Cortex of kidney (tissue), 1 donor: ENCODE measurements at places on chromosomes 4 and X.

DNA sequence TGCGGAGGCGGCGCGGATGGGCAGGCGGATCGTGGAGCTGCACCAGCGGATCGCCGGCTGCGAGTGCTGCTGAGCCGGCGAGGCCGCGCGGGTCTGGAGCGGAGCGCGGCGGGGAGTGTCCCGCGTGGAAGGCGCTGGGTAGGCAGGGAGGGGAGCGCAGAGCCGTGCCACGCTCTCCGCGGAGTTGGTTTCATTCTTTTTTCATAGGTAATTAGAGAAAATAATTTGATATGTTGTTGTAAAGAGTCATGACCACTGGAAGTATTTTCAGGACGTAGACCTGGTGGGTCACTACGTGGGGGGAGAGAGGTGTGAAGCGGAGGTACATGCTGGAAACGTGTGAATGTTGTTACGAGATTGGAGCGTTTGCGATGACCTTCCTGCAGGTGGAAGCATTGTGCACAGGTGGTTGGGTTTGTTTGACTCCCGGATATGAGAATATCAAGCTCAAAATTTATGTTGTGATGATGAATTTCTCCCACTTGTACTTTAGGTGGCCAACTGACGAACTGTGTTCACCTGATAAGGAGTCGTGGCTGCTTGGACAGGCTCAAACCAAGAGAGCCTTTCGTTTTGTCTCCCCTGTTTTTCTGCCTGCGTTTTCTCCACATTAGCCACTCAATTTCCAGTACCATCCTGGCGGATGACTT is 19.1 kb upstream of the S100P start:
- no peak for DNase-seq

DNA sequence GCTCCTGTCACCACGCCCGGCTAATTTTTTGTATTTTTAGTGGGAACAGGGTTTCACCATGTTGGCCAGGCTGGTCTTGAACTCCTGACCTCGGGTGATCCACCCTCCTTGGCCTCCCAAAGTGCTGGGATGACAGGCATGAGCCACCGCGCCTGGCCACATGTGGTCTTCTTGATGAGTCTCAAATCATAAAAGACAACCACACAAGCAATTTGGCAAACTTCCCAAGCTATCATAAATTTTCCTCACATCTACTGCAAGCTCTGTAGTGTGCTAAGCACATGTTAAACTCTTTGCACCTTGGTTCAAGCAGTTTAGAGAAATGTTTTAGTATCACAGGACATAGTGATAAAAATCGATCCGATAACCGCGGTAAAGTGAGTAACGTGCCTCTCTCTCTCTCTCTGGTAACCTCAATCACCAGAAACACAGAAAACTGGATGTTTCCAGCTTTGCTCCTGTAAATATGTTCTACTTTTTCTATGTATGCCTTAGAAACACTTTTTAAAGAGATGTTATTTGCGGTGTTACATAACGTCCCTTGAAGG is 256.8 kb downstream of the DHRSX start:
- DNase-seq = no peak

GRCh38 chr4:139154538-139154937 is 22.5 kb downstream of the ELF2 start:
- DNase-seq = no peak

DNA sequence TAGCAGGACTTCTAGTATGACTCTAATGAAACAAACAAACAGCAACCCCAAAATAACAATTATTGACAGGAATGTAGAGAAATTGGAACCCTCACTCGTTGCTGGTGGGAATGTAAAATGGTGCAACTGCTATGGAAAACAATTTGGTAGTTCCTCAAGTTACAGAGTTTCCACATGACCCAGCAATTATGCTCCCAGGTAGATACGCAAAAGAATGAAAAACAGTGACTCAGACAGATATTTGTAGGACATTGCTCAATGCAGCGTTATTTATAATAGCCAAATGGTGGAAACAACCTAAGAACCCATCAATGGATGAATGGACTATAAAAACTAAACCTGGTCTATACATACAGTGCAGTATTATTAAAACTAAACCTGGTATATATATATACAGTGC is 646.1 kb upstream of the FRG1 start:
- DNase-seq = no peak

DNA sequence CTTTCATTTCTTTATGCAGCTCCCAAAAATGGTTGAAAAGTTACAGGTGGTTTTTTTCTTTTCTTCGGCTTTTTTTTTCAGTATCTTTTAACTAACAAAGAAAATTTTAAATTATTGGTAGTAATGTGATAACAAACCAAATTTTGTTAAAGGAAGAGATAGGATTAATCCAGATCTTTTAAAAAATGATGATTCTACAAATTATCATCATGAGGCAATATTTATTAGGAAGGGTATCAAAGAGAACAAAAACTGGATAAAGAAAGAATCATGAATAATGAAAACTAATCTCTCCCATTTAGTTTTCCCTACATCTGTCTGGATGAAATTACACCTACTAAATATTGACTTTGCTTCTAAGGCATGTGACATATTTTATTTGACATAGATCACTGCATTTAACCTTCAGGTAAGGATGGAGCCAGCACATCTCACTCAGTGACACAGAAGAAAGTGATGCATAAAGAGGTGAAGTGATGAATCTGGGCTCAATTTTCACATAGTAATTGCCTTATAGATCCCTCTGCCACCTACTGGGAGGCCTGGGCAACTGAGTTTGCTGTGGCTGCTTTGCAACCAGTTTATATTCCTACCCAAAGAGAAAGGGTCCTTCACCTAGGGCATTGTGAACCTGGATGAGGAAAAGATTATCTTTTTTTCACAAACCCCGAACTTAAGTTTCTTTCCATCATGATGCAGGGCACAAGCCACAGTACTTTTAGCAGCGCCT is 155.6 kb downstream of the HNRNPD start:
- DNase-seq = no peak

DNA sequence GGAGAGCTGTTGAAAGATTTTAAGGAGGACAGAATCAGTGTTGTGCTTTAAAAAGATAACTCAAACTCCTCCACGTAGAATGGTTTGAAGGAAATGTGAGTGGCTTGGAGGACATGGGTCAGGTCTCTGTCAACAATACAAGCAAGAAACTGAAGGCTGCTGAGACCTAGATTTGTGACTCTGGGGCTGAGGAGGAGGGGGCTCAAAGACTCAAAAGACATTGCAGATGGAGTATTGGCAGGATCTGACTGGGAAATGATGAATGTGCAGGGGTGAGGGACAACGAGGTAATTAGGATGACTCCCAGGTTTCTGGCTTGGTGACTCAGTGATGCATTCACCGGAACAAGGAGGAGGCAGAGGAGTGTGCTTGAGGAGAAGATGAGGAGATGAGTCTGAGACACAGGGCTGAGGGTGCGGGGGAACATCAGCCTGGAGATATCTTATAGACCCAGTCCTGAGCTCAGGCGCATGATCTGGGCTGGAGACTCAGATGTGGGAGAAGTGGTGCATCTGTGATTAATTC is 3.3 kb upstream of the RPS4X start:
- no peak for DNase-seq

DNA sequence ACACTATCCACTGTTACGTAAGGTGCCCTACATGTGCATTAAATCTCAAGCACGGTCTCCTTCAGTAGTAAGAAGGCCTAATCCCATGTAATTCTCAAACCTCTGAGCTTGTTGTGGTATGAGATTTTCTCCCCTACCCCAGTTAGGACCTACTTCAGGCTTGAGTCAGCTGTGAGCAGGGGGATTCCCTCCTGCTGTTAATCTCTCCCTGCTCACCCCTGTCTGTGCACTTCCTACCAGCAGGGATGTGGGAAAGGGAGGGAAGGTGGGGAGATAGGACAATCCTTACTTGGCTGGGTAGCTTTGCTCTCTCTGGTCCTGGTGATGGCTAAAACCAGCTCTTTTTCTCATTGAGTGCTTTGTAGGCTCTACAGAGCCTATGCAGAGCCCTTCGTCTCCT is 60.8 kb downstream of the PALLD start:
- DNase-seq = no peak

- DNase-seq = no peak
Observed at GRCh38 chr4:26717332-26717731, 133.4 kb downstream of the TBC1D19 start.

GRCh38 chr4:2797545-2798305 is 4.8 kb downstream of the SH3BP2 start:
- DNase-seq = no peak

DNA sequence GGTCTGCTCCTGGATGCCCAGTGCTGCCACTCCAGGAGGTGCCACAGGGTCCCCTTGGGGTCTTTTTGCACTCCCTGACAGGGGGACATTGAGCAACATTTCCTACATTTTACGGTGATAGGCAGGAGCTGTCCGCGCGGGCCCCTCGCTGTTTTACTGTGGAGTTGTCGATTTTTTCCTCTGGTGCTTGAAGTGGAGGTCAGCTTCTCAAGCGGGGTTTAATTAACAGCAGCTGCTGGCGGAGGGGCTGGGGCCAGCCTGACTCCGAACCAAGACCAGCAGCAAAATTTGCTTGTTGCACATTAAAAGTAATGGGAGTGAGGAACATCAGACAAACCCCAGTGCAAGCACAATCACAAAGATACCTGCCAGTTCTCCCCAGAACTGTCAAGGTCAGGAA is 13.2 kb upstream of the SH3TC1 start:
- no peak for DNase-seq

DNA sequence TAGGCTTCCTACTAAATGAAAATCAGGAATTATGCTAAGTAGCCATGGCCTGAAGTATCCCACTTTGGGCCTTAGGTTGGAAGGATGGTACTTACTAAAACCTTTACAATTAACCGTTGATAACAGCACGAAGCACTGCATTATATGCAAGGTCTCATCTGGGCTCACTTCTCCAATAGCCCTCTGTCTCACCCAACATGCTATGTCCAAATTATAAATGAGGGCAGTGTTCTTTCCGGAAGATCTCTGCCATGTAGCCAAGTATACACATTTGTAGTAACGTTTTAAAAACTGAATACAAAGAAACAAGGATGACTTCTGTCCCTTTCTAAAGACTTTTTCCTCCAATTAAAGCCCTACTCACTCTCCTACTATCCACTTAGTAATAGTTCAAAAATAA is 51.6 kb downstream of the SCFD2 start:
- DNase-seq = no peak

DNA sequence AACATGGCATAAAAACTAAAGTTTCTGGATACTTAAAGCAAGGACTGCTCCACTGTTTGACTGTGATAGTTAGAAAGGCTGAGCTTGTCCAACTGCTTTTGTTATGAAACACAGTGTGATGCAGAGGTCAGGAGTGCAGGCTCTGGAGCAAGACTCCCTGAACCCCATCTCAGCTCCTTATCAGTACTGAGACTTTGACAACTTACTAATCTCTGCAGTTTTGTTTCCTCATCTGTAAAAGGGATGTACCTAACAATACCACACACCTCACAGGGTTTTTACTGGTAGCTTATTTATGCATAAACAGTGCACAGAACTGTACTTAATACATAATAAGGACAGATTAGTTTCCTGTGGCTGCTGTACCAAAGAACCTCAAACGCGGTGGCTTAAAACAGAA is 804.3 kb downstream of the FSTL5 start:
- no peak for DNase-seq

DNA sequence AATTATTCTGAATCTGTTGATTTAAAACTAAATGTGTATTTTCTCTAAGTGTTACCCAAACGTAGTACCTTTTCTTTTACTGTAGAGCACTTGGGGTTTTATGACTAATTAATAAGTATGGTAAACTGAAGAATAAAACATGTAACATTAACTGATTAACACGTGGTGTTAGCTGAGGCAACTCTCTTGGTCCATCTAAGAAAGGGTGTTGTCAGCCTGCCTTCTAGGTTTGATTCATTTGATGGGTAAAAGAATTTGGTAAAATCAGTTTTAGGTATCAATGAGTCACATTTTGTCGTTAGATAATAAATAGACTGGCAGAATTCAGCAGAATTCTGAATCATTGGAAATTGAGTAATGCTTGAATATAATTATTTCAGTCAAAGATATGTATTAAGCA is 99.7 kb downstream of the AFF1 start:
- no peak for DNase-seq

- no peak for DNase-seq
Observed at GRCh38 chr4:152678841-152679240, 956 bp downstream of the TMEM154 start.

GRCh38 chr4:71932941-71933340 is 98.9 kb upstream of the NPFFR2 start:
- no peak for DNase-seq

- DNase-seq = no peak
Observed at GRCh38 chrX:42149765-42150164, 226.4 kb upstream of the CASK start.

DNA sequence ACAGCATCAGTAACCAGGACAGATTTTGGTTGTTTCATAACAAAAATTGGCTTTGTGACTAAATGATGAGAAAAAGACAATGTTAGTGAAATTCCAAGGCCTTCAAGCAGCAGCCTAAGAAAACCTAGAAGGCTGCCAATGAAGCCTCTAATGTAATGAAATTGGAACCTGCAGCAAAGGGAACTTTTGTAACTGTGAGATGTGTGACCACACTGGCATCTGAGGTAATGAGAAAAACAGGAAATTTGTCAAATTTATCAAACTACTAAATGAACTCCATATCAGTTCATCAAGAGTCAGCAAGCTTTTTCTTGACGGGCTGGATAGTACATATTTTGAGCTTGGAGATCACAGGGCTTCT is 30.4 kb upstream of the EMCN start:
- no peak for DNase-seq

- no peak for DNase-seq
Observed at GRCh38 chrX:118189628-118190027, 73.0 kb upstream of the KLHL13 start.

- DNase-seq = no peak
Observed at GRCh38 chr4:24473309-24473721, 111.0 kb downstream of the DHX15 start.

- no peak for DNase-seq
Observed at GRCh38 chr4:3813151-3814052, 47.2 kb downstream of the ADRA2C start.
